NCI-H526 (cell line): ENCODE measurements at places on chromosomes 3 and 15.

DNA sequence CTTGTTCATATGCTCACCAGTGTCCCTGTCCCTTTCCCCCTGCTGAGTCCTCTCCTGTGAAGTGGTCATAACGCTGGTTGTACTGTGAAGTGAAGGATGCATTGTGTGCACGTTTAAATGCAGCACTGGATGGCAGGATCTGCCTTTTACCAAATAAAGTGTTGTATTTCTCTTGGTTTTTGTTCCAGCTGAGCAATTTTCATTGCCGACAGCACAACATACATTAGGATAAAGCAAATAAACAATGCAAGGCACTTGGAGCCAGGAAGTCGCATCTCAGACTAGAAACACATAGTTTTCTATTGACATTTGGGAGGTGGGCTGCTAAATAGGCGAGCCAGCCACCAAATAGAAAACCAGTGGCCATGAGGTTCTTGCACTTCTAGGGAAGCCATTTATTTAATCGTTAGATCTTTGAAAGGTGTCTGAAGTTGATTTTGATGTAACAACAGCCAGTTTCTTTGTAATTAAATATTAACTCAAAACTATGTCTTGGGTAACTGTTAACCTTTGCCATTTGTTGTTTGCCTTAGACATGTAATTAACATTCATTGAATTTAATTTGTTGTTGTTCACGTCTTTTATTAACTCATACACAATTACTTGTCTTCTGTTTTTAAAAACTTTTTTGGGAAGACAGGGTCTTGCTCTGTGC is 185.3 kb downstream of the FNDC3B start:
- peak; percentile 88 for DNase-seq

GRCh38 chr3:159253860-159254259 is 452.0 kb downstream of the MFSD1 start:
- no peak for DNase-seq

DNA sequence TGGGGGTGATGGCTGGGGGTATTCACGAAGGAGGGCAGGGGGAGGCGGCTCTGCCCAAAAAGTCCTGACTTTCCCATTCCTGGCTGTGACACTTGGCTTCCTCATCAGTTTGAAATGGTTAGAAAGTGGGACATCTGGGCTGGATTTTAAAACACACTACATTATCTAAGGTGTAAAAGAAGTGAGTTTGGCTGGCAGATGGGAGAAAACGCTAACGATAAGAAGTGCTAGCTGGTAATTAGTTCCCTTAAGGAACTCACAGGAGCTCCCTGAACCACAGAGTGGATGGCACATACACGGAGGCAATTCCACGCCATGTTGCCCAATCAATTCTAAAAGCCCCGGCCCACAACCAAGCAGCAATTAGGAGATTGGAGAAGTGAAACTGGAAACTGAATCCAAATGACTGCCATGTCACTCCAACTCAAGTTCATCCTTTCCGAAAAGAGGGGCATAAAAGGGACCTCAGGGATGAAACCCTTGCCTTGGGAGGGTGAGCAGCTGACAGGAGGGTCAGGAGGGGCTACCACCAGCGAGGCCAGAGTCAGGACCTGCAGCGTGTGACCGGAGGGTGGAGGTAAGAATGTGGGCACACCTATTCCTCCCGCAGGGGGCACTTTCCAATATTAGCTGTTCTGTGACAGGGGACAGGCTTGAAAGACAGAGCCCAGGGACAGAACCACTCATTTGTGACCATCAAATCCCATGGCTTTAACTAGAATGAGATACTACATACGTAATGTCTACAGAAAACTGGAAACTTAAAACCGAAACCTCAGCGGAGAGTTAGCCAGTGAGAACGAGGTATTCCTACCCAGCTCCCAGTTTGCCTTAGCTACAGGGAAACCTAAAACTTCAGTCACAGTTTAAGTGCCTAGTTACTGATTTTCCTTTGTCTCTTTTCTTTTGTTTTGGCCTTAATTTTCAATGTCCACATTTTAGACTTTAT is 95.3 kb upstream of the OXTR start:
- no peak for DNase-seq

DNA sequence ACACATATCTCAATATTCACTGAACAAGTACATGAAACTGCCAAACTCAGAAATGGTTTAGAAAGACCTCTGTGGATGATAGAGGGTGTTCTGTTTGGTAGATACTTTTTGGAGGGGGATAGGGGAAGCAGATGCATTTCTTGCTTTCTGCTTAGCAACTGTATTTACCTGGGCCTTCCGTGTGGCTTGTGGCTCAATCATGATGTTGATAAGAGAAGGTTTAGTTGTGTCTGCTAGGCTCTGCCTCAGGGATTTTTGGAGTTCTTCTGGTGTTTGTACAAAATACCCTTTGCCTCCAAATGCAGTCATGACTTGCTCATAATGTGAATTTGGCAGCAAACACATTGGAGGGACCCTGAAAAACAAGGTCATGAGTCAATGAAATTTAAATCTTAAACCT is 38.2 kb downstream of the HACL1 start:
- DNase-seq = no peak

- DNase-seq = no peak
Observed at GRCh38 chr3:100486808-100487207, 5.6 kb upstream of the TMEM45A start.

- DNase-seq = no peak
Observed at GRCh38 chr15:52100807-52101442, 11.7 kb downstream of the BCL2L10 start.

DNA sequence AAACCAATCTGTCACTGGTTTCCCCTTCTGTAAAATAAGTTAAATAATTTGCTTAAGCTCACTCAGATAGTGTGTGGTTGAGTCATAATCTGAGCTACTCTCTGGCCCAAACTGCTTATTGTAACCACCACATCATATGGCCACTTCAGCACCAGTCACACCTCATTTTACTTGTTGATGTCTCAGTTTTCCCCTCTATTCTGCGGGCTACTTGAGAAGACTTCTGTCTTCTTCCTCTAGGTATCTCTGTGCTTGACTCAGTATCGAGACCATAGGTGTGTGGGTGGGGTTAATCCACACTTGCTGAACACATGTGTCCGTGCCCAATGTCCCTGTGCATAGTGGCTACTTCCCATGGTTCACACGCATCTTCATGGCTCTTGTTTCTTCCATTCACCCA is 32.9 kb downstream of the CRYGS start:
- no peak for DNase-seq

DNA sequence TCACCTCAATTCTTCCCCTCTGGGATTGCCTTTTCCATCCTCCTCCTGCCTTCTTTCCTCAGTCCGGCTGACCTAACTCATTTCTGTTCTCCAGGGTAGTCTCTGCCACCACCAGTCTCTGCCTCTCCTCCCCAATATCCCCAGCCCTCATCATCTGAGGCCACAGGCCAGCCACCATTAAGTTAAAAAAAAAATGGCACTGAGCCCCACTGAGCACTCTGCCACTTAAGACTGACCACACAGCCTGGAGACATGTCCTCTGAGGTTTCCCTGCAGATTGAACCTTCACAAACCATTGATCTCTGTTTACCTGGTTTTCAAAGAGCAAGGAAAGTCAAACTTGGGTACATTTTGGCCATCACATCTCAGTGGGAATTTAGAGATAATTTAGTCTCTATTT is 13.6 kb downstream of the LRRC2 start:
- DNase-seq = no peak

DNA sequence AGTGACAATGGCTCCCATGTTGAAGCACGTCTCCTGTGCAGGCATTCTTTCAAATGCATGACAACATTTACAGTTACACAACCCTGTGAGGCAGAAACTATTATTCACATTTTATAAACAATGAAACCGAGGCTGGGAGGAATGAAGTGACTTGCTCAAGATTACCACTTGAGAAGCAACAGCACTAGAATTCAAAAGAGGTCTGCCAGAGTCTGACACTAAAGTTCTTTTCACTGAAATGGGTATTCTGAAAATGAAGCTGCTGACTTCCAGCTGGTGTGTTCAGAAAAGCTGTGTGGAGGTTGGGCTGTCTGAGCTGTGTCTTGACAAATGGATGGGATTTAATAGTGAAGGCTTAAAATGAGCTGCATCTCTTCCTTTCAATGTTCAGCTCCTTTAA is 104.4 kb downstream of the THSD4 start:
- no peak for DNase-seq

- no peak for DNase-seq
Observed at GRCh38 chr3:160575589-160575988, 10.2 kb upstream of the KPNA4 start.

DNA sequence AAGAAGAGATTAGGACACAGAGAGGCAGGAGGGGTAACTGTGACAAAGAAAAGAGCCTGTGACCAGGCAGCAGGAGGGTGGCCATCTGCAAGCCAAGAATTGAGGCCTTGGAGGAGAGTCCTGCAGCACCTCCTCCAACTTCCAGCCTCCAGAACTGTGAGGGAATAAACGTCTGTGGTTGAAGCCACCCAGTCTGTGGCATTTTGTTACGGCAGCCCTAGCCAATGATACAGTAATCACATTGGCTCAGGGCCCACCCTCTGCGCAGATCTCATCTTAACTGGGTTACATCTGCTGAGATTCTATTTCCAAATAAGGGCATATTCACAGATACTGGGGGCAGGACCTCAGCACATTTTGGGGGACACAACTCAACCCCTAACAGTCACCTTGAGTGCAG is 11.3 kb downstream of the SELENOS start:
- DNase-seq = no peak

GRCh38 chr3:157428853-157429252 is 7.8 kb upstream of the PTX3 start:
- DNase-seq = no peak

- DNase-seq = no peak
Observed at GRCh38 chr15:69194025-69194827, 33.8 kb downstream of the GLCE start.

DNA sequence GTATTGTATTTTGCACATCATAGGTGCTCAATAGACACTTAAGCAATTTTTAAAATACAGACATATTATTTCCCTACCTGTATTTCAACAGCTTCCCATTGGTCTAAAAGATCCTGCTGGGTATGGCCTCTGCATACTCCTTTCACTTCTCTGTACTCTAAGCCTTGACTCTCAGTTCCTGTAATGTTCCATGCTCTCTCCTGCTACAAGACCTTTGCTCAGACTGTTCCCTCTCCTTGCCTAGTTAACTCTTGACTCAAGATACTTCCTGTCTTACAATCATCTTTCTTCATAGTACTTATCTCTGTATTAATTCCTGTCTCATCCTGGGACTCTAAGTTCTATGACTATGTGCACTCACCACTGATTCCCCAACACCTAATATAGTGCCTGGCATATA is 1.7 kb downstream of the SCN11A start:
- DNase-seq = no peak

DNA sequence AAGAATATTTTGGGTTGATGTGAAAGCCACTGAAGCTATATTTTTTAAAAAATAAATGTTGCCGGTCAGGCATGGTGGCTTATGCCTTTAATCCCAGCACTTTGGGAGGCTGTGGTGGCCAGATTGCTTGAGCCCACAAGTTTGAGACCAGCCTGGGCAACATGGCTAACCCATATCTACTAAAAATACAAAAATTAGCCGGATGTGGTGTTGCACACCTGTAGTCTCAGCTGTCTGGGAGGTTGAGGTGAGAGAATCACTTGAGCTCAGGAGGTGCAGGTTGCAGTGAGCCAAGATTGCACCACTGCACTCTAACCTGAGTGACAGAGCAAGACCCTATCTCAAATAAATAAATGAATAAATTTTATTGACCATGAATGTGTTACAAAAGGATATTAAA is 39.6 kb downstream of the GOLM2 start:
- no peak for DNase-seq

DNA sequence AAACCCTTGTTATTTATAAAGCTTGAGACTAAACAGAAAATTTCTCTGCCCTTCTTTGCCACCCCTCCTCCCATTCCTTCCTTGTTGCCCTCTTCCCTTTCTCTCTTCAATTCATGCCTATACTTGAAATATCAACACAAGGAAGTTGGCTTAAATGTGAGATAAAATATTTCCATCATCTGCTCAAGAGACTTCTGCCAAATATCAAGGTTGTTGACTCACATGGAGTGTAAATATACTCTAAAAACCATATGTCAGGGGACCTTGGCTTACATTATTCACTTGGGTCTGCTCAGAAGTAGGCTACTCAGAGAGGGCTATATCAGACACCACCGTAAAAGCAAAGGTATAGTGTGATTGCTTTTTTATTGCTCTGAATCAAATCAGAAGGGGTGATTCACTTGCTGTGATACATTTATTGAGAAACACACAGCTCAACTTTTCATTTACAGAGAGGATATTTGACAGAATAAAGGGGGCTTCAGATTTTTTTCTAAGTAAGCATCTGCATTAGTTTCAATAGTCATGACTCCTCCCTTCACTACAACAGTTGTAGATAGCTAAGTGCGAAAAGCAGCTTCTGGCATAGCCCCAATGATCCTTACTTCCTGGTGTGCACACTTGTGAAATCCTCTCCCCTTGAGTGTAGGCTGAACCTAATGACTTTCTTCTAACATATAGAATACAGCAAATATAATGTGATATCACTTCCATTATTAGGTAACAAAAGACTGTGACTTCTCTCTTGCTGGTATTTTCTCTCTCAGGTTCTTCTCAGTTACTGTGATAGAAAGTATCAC is 386.2 kb downstream of the EFHB start:
- no peak for DNase-seq

DNA sequence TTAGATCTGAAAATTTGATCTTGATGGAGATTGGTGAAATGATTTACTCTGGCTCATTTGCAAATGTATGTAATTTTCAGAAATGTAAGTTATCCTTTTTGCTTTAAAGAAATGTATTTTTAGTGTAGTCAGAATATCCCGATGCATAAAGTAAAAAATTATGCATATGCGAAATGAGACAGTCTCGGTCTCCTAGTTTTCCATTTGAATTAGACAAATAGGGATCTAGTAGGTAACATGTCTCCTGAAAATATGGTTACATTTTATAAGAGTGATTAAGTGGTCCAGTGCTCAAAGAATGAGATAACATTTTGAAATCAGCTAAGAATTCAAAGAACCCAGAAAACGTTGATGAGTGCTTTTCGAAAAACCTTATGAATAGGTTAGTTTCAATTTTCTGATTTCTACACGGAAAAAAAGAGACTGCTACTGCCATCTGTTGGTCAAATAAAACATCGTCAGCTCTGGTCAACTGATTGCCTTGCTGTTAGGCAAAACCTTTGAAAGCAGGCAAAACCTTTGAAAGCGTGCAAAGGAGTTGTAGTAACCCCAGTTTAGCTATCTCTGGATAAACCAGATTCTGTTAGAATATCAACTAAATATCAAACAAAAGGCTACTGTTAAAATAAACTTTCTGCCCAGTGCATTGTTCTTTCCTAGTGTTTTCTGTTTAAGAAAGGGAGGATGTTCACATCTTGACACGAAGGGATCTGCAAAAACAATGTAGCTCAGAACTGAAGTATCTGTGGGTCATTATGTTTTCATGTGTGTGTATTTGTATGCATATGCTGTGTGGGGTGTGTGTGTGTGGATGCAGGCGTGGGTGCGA is 59.3 kb upstream of the CHMP2B start:
- peak; percentile 28 for DNase-seq

- DNase-seq = no peak
Observed at GRCh38 chr3:48187579-48188265, 495 bp downstream of the CDC25A start.
